ENCODE measurements at places on chromosomes 2 and 18.
A peak's percentile ranks its signal among the peaks of the same experiment; 100 is the strongest.

- DNase-seq = peak; percentile 95
Measured at GRCh38 chr2:74178211-74179062, at the start of gene MOB1A. Gene MOB1A, minus strand, starts transcription at chr2:74178879. Its CDS starts 205 bp downstream, at chr2:74178674.

DNA sequence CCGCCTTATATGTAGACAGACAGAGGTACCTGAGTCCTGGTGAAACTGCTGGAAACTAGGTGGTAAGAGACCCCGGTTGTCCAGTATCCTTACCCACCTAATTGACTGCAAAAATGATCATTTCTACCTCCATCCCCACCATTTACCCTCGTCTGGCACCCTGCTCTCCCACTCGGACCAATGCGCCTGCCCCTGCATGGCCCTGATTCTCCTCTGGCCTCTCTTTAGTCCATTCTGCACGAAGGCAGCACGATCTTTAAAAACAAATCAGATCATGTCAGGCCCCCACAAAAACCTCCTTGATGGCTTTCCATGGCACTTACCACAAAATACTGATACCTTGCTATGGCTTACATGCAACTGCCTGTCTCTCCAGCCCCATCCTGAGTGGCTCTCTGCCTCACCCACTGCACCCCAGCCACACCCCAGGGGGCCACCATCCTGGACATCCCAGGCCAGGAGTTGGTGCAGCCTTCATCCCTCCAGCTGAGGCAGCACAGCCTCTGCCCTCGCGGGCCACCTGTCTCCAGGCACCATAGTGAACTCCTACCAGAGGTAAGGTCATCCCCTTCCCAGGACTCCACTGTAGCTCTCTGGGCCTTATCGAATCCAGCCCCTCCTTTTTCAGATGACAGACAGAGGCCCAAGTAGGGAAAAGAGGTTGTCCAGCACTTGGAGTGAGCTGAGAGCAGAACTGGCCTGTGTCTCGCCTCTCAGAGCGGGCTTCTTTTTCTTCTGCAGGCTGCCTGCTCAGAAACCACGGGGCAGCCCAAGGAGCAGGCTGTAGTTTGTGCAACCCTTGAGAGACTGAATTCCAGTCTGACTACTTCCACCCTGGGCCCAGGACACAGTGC, 12.3 kb upstream of the CIB4 start:
- DNase-seq = no peak

- no peak for DNase-seq
Measured at GRCh38 chr2:110120171-110121051, 4.8 kb upstream of the MALL start.

GRCh38 chr2:106163948-106164545, 30.1 kb downstream of the UXS1 start:
- DNase-seq = no peak

GRCh38 chr18:48799724-48800315, 150.9 kb downstream of the SMAD7 start:
- peak; percentile 50 for DNase-seq

DNA sequence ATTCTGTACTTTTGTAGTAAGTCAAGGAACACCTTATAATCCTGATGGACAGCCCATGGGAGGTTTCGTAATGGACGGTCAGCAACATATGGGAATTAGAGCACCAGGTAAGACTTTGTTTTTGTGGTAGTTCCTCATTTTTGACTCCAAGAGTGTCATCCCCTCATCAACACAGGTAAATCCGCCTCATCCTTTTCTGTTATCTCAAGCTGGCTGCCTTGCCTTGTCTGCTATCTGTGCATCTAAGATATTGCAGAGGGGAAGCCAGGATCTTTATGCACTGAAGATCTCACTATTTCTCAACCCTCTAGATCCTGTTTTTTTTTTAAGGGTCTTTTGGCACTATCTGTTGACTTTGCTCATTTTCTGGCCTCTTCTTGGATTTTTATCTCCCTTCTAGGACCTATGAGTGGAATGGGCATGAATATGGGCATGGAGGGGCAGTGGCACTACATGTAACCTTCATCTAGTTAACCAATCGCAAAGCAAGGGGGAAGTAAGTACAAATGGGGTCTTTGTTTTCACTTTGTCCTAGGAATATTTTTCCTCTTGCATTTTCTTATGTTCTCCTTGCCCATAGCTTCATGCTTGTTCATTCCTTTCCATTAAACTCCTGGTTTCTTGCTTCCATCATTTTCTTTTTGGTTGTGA, 133.8 kb downstream of the MEIS1 start:
- DNase-seq = no peak
